ENCODE measurements at places on chromosomes 3 and 15.
A peak's percentile ranks its signal among the peaks of the same experiment; 100 is the strongest.

- no peak for DNase-seq
Observed at GRCh38 chr3:72990701-72991395, 5.8 kb upstream of the PPP4R2 start.

- DNase-seq: no peak
Observed at GRCh38 chr15:31108836-31109235, 7.3 kb upstream of the TRPM1 start.

DNA sequence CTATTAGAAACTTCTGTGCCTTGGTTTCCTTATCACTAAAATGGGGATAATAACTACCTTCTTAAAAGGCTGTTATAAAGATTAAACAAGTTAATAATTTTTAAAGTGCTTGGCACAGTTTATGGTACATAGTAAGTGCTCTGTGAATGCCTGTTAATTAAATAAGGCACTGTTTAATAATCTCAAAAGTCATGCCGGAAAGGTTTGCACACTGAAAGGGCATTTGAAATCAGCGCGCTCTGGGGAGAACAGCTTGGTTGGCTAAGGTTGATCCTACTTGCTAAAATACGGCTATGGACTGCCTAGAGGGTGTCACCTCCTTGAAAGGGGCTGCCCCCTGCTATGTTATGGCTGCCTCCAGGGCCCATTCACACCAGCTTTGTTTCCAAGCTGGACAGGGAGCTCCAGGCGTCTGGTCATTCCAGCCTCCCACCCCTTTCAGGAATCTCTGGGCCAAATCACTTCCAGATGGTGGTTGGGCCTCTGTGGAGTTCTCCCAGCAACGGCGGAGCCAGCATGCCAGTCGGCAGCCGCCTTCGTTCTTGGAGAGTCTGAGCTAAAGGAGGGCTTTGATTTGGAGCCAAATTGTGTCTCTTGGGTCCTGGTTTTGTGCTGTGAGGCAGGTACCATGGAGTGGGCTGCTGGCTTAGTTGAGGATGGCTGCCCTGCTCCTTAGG, 5.9 kb downstream of the FLNB start:
- no peak for DNase-seq

- no peak for DNase-seq
Observed at GRCh38 chr15:90871139-90871715, 2.8 kb downstream of the FURIN start.

DNA sequence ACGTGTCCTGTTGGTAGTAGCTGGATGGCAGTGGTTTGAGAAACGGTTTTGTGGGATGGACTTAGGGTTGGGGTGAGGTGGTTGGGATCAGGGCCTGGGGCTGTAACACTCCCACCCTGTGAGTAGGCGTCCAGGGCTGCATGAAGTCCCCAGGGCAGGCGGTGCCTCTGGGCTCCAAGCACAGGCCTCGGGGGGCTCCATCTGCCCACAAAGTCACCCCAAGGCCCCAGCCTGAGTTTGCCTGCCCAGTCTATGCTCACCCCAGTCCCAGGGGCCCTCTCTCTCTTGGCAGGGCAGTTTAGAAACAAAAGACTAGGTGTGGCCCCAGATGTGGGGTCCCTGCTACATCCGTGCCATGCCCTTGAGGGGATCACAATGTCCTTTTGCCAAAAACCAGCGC, 86.9 kb upstream of the PRR23E start:
- DNase-seq: no peak

GRCh38 chr3:146431240-146431639, 38.1 kb downstream of the PLSCR2 start:
- DNase-seq: no peak

DNA sequence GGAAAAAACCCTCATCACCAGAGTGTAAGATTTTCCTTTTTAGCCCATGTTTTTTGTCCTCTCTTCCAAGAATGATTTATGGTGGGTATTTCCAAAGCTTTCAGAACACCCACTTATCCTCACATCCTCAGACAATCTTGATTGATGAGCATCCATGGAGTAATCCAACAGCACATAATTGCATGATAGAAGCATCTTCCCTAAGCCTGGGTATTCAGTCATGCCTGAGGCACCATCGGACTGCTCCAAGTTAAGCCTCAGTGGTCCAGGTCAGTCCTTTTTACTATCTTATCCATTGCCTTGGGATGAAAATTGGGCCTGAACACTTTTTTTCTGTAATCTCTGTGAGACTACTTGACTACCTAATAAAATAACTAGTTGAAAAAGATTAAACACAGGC, 676.0 kb upstream of the SEMA6D start:
- DNase-seq: no peak

GRCh38 chr15:69853544-69853951, 244.2 kb downstream of the TLE3 start:
- peak; percentile 72 for DNase-seq
